Muscle of back (tissue), 13 donors: ENCODE measurements at places on chromosomes 4 and X.

- no peak for DNase-seq
Measured at GRCh38 chrX:1502241-1502640, 34.7 kb downstream of the P2RY8 start.

GRCh38 chr4:21102667-21103066 lies 402.4 kb downstream of the PACRGL start:
- no peak for DNase-seq

GRCh38 chr4:70463335-70463734 lies 8.7 kb upstream of the MUC7 start:
- no peak for DNase-seq

- DNase-seq, result no peak
Measured at GRCh38 chr4:40227284-40227683, 30.5 kb downstream of the RHOH start.

GRCh38 chr4:33940281-33940680 lies 2304.0 kb downstream of the ARAP2 start:
- no peak for DNase-seq

DNA sequence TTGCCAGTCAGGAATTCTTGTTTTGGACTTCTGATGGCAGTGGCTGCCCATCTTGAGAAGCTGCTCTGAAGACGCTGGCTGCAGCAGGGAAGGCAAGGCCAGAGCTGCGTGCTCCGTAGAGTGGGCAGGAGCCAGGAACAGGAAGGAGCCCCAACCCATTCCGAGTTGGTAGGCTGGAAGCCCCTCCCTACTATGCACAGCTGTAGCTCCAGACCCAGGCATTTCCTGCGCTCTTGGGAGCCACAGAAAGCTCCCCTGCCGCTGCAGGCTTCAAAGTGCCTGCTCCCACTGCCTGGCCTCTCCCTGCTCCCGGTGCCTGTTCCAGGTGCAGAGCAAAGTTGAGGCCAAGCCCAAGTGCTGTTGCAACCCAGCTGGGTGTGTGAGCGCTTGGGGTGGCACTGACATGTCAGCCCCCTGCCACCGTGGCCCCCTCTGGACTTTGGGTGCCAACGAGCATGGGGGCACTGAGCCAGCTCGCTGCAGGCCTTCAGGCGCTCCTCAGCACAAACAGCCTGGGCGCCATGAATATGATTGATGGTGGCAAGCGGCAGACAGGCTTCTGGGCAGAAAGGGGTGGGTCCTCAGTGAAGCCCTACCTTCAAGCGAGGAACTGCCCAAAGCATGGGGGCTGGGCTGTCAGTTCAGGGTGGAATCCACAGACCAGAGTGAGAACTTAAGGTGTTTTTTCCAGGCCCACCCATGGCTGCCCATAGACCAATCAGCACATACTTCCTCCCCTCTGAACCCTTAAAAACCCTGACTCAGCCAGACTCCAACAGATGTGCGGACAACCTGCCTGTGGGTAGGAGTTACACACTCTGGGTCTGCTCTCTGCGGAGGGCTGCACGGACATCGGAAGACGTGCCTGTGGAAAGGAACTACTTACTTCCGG lies 677.2 kb upstream of the INTU start:
- DNase-seq, result no peak

GRCh38 chrX:115112411-115112810 lies 76.8 kb upstream of the RBMXL3 start:
- DNase-seq, result no peak

GRCh38 chrX:22689290-22689689 lies 310.5 kb upstream of the DDX53 start:
- DNase-seq, result no peak

- no peak for DNase-seq
Measured at GRCh38 chr4:145982791-145983190, 44.2 kb upstream of the ZNF827 start.

DNA sequence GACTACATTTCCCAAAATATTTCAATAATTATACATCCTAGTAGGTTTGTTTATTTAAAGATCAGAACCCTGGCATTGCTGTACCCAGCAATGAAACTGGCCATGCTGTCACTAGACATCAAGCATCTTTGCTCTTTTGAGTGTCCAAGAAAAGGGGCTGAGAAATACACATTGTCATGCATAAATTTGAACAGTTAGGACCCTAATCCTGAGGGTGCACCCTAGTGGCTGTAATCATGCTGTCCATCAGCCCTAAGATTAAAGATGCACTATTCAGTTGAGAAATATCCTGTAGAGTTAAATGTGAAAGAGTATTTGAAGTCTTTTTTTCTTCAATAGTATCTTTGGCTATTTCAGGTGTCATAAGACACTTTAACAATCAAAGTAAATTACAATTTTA lies 108.8 kb downstream of the NFKB1 start:
- DNase-seq, result no peak

- no peak for DNase-seq
Measured at GRCh38 chr4:115973768-115974167, 860.3 kb upstream of the NDST4 start.

DNA sequence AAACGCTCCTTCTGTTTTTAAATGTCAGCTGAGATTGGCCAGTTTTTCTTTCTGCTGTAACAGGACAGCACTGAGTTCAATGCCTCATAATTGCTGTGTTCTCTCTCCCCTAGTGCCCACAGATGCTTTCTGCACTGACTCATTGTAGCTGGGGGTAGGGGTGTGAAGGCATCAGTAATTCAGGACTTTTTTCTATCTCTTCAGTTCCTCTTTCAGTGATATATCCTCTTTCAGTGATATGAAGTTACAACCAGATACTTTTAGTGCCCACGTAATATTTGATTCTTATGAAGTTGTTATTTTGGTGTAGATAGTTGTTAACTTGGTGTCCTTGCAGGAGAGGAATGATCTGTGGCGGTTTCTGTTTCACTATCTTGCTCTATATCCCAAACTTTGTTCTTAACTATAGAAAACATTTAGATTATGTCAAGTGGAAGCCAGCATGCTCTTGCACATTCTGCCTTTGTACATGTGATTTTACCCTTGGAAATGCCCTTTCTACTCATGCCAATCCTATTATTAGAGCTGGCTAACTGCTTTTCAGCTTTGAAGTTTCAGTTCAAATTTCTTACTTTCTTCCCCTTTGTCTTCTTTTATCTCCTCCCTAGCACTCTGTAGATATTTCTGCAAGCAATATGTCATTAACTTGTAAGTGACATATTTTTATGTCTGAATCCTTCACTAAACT lies 1258.4 kb downstream of the FAM133A start:
- no peak for DNase-seq

DNA sequence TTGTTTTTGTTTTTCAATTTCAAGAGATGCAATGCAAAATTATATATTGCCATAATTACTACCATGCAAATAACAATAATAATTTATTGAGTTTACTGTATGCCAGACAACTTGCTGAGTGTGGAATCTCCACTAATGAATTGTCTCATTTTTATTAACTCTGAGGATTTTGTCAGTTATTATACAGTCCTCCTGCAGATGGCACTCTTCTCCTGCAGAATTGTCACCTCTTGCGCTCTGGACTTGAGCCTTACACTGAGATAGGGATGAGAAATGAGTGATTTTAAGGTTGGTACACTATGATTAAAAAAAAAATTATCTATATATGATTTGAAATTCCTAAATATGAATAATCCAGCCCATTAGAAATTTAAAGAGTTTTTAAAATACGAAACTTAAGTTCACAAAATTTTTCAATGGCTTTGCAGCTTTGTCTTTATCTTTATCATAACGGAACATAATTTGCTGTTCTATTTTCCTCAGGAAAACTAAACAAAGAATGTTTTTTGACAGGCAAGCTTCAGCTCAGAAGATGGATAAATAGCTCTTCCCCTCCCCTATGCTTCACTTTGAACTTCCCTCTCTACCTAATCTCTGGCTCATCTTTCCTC lies 12.7 kb upstream of the PAQR3 start:
- peak; percentile 71 for DNase-seq

DNA sequence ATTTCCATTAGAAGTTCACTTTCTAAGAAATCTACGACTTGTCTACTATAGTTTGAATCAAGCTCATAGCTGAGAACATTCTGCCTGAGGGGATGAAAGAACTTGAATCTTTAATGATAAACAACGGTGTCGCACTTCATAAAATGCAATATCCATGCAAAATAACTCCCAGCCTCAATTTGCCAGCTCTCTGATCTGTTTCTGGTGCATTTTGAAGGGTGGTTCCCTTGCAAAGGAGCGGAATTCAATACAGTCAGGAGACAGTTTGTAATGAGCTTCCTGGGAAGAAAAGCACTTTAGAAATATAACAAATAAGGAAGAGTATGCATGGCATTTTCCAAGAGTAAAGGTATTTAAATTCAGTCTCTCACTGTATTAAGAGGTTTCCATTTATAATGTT lies 80.0 kb downstream of the PCYT1B start:
- DNase-seq, result no peak

DNA sequence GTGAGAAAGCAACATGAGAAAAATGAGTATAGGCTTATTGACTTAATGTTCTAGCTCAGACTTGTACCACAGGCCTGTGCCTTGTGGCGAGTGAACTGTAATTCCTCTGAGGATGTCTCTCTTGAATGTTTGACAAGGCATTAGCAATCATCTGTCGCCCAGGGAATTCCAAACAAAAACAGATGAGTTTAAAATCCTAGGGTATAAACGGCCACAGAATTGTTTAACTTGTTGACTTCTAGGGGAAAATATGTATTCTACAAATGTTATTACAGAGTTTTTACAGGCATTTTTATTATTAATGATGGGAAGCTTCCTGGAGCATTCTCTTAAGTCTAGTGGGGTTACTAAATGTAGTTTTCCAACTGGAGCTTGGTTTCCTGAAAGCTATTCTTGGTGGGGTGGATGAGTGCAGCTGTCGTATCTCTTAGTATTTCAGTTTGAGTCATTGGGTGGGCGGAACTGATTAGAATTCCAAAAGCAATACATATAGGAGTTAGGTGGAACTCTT lies 40.6 kb downstream of the ARHGAP10 start:
- DNase-seq, result peak; percentile 88

DNA sequence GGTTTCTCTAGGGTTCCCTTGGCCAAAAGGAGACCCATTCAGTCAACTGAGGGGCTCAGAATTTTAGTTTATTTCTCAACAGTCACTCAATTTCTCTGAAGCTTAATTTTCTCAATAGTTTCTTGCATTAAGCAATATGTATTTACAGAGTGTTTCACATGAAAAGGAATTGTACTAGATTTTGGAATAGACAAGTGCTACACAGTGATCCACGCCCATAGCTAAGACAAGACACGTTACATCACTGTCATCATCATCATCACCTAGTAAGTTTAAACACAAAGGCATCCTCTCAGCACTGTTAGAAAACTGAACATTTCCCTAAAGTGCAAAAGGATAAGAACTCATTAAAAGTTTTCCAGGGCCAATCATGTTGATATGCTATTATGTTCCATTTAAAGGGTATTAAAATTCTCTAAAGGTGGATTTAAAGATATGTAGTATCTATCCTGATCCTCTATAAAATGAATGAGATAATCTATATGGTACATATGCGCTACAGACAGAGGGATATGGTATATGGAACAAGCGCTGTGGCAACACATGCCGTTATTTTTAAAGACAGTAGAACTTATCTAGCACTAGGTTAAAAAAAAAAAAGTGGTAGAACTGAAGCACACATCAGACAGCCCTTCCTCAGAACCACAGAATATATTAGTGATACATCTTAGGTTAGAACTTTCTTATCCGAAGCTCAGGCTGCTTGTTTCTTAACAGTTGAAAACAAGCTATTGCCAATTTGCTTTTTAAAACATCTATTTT lies 12.1 kb downstream of the PPA2 start:
- DNase-seq, result no peak

DNA sequence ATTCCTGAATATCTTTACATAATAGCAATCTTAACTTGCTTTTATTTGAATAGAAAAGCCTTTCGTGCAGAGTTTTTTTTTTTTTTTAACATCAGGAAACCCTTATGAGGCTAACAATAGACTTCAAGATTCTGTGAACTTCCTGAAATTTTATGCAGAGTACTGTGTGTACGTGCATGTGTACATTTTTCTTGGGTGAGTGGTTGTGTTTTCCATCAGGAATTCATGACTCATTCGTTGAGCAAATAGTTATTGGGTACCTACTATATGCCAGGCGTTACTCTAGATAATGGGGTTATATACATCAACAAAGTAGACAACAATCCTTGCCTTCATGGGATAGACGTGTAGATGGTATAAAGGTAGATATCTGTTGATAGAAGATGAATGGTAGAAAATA lies 59.1 kb downstream of the MRPL1 start:
- DNase-seq, result peak; percentile 21

GRCh38 chrX:11336201-11336600 lies 43.0 kb downstream of the AMELX start:
- DNase-seq, result no peak

DNA sequence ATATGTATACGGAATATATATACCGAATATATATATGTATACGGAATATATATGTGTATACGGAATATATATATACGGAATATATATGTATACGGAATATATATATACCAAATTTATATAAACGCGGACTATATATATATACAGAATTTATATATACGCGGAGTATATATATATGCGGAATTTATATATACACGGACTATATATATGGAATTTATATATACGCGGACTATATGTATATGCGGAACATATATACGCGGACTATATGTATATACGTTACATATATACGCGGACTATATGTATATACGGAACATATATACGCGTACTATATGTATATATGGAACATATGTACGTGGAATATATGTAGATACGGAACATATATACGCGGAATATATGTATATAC lies 78.6 kb downstream of the ARHGAP36 start:
- DNase-seq, result no peak

GRCh38 chr4:123350191-123350544 lies 46.4 kb upstream of the SPRY1 start:
- DNase-seq, result no peak

- no peak for DNase-seq
Measured at GRCh38 chr4:6943012-6943884, 33.6 kb downstream of the TBC1D14 start.

- DNase-seq, result no peak
Measured at GRCh38 chr4:6450709-6451108, 21.7 kb downstream of the PPP2R2C start.

DNA sequence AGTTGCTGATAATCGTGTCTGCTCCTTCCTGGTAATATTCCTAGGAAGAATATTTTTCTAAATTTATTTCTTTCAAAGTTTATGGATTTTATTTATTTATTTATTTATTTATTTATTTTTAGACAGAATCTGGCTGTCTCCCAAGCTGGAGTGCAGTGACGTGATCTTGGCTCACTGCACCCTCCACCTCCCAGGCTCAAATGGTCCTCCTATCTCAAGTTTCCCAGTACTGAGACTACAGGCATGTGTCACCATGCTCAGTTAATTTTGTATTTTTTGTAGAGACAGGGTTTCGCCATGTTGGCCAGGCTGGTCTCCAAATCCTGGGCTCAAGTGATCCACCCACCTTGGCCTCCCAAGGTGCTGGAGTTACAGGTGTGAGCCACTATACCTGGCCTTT lies 48.9 kb downstream of the PDLIM5 start:
- DNase-seq, result no peak

- DNase-seq, result peak; percentile 62
Measured at GRCh38 chr4:27684610-27685011, 824.0 kb downstream of the STIM2 start.

GRCh38 chr4:119040694-119041185 lies 94.9 kb upstream of the MYOZ2 start:
- peak; percentile 27 for DNase-seq
